ENCODE measurements at places on chromosomes 4 and X.

- no peak for DNase-seq
Measured at GRCh38 chrX:101429934-101430333, 21.9 kb downstream of the HNRNPH2 start.

DNA sequence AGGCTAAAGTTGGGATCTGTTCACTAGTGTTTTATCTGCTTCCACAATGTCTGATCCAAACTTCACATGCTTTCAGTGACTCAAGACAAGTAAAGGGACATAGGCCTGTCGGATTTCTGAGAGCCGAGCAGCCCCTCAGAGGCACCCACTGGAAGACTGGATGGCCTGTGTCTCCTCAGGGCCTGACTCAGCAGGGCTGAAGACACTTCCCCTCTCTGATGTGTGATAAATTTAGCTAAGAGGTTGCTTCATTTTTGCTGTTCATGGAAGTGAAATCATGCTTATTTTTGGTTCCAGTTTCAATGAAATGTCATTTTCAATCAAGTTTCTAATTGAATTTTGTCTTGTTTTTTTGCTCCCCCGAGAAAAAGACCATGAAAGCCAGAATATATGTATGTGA, 93.7 kb downstream of the MXRA5 start:
- no peak for DNase-seq

DNA sequence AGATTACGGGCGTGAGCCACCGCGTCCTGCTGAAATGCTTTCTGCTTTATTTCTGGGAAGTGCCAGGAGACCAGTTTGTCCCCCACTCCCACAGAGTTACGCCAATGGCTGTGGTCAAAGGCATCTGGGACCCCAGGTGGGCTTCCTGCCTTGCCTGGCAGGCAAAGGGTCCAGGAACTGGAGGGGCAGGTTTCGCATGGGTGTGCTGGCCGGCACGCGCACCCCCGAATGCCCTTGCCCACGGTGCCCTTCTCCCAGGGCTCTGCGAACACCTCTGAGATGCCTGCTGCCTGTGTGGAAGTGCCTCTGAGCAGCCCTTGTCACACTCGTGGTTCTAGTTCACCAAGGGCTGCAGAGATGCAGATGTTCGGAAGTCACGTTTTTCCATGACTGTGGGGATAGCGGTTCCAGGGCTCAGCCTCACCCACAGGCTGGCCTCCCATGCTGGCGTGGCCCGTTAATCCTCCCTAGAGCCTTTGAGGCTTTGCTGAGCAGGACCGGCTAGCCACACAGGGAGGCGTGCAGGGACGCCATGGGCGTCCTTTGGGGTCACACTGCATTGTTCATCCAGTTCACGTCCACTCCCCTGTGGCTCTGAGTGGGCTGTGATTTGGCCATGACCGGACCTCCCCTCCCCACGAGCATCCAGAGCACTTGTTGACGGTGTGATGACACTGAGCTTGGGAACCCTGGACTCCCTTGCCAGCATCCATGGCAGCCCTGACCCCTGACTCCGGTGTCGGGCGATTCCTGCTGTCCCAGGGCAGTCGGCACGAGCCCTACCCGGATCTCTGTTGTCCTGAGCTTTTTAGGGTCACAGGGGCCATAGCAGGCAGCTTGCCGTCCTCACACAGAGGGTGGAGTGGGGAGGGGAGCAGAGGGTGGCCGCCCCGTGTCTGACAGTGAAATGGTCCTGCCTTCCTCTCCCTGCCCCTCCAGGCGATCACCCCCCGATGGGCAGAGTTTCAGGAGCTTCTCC, 12.7 kb upstream of the ADD1 start:
- no peak for DNase-seq

DNA sequence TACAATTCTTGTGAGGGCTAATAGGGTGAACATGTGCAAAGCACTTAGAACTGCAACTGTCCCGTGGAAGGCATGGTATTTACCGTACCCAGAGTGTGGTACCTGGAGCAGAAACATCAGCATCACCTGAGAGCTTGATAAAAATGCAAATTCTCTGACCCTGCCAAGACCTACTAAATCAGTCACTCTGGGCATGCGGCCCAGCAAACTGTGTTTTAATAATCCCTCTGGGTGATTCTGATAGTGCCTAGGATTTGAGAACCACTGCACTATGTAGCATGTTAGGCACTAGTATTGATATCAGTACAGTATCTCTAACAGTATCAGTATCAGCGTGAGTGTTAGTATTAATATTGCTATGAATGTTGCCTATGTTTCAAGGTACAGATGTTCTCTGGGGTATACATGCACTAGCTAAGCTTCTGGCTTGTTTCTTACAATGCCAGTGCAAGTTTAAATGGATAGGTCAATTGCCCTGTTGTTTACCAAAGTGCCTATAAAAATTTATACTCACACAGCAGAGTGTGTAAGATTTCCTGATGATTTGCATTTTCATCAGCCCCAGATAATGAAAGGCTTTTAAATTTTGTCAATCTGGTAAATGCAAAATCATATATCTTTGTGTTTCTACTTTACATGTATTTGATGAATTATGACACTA, 354.0 kb downstream of the HS3ST1 start:
- no peak for DNase-seq

Data from NCI-H526 treated with DMSO at 0.1 percent for 48 hours (cell line).